ENCODE measurements at places on chromosomes 2 and 18. TPM values are rescaled to one million over a fixed set of nuclear protein-coding genes. Genes with fewer than 3 reads are reported as not detected.

GRCh38 chr2:19141234-19142004, 217.0 kb downstream of the OSR1 start:
- DNase-seq, result no peak

- DNase-seq, result no peak
These were observed 130.8 kb upstream of the HS6ST1 start for GRCh38 chr2:128449226-128450061.

GRCh38 chr2:102346381-102347130, 9.0 kb upstream of the IL18R1 start:
- no peak for DNase-seq

DNA sequence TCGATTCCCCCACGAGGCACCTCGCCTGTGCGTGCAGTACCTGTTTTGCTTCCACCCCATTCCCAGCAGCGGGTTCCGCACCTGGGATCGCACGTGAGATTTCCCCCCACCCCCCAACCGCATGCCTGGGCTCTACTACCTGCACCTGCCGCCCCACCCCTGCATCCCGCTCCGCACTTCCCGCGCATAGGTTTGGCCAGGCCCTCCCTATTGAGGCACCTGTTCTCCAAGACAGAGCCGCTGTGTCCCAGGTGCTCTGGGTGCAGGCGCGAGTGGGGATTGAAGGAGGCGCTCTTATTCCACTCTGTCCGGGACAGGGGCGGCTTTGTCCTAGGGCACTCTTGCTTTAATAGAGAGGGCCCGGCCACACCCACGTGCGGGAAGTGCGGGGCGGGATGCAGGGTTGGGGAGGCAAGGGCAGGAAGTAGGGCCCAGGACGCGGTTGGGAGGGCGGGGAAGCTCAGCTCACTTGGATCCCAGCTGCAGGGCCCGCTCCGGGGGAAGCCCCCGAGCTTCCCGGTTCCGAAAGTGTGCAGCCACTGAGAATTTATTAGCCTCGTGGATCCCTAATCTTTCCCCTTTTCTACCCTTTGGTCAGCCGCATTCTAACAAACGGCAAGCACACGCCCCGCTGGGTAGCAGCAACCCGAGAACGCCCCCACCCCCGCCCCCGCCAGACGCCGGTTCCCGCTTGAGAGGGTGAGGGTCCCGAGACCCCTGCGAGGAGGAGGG, 670 bp upstream of the MOCOS start:
- peak; percentile 19 for DNase-seq

DNA sequence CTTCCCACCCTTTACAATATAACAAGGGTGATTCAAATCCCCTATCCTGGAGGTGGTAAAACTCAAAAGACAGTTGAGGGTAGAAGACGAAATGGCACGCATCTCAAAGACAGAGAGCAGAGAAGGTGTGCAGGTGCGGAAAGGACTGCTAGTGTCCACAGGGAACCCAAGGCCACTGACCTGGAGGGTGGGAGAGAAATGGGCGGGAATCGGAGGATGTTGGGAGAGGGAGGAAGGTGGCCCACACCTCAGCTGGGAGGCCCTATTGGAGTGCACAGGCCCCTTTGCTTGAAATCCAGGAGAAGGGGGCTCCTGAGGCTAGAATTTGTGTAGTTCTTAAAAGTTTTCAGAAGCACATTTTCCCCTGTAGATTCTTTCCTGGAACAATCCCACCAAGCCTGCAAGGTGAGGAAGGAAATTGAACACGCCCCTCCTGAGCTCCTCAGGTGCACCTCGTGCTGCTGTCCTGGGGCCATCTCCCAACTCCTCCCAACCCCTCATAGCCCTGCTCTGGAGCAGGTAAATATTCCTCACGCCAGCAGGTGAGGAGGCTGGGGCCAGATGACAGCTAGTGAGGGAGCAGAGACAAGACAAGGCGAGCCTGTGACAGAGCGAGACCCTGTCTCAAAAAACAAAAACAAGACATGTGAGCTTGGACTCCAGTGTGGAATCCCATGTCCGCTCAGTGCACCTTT, 99.3 kb downstream of the MCFD2 start:
- DNase-seq, result no peak

GRCh38 chr2:215979620-215980019, 33.7 kb downstream of the MREG start:
- DNase-seq, result no peak

- peak; percentile 13 for DNase-seq
These were observed 62.6 kb upstream of the FN1 start for GRCh38 chr2:215498431-215498830.

- no peak for DNase-seq
These were observed 39.2 kb downstream of the DPYSL5 start for GRCh38 chr2:26887151-26887550.

- DNase-seq, result no peak
These were observed 666.1 kb upstream of the PKDCC start for GRCh38 chr2:41381701-41382100.

- DNase-seq, result no peak
These were observed 987.4 kb downstream of the SUCLG1 start for GRCh38 chr2:83471655-83472054.

GRCh38 chr2:10260130-10260529, 42.6 kb upstream of the HPCAL1 start:
- DNase-seq, result no peak

ZFAND2B gene
- 22.5 TPM for total RNA-seq

ASIC4 gene
- total RNA-seq, result not detected

MSTN gene
- total RNA-seq, result not detected

ELP2 gene
- 51.5 TPM for total RNA-seq

TUBA3E gene
- not detected for total RNA-seq

LCT gene
- total RNA-seq, result under 0.01 TPM

PIEZO2 gene
- total RNA-seq, result 342 TPM

FAM210A gene
- total RNA-seq, result 31.7 TPM

CPS1 gene
- 0.85 TPM for total RNA-seq
